ENCODE measurements at places on chromosomes 16 and 17.

GRCh38 chr16:27851586-27851985 is 211.9 kb downstream of the GSG1L start:
- no peak for DNase-seq

GRCh38 chr16:73161977-73162376 is 114.0 kb upstream of the ZFHX3 start:
- no peak for DNase-seq

DNA sequence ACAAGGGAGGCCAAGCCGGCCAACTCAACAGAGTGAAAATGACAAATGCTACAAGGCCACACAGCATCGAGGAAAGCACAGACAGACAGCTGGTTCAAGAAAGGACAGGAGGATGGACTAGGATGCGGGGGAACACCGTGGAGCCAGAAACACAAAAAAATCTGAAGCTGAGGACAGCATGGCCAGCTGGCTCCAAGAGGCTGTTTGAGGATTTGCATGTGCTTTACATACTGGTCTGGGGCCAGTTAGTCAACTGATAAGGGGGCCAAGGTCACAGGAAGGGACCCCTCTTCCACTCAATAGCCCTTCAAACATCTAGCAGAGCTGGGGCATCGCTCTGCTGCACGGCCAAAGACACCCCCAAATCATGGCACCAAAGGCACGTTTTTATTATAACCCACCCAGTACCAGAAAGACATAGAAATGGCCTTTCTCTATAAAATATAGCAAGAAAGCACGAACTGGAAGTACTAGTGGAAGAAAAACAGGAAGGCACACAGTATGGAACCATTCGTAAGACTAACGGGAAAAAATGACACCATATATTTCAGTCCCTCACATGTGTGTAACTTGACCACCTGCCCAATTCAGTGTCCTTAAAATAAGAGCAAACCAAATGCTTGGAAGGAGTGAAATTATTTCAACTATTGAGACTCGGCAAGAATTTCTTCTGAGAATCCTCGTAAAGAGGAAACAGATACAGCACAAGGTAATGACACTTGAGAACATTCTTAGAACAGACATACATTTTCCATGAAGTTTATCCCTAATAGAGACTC is 7.8 kb upstream of the SRL start:
- no peak for DNase-seq

DNA sequence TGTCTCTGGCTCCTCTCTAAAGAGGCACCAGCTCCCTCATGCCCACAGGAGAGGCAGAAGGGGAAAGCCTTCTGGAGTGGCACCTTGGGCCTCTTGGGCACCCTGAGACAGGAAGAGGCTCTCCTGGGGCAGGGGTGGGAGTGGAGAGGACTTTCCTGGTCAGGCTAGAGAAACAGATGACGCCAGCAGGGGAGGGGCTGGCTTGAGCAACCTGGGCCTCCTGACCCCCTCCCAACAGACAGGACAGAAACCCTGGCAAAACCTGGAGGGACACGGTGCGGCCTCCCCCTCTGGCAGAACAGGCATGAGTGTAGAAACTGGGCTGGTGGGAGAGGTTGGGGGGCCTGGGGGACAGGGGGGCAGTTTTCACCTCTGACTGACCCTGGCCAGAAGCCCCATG is 6.1 kb downstream of the SMIM5 start:
- no peak for DNase-seq

DNA sequence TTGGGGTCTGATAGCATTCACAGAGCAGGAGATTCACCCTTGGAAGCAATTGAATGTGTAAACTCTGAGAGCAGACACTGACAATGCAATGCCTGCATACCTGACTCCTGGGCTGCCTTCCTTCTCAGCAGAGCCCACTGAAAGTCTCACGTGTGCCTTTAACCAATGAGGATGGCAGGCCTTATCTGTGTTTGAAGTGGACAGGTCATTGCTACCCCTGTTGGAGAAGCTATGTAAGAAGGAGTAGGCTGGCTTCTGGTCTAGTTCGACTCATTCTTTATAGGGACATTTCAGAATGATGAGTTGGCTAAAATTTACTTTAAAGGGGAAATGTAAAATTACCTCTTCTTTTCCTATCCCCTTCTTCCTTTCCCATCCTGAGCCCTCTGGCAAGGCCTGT is 446.3 kb downstream of the SLC39A11 start:
- no peak for DNase-seq

GRCh38 chr17:69466905-69467667 is 52.6 kb downstream of the MAP2K6 start:
- no peak for DNase-seq
